ENCODE measurements at places on chromosomes 2 and 18.

DNA sequence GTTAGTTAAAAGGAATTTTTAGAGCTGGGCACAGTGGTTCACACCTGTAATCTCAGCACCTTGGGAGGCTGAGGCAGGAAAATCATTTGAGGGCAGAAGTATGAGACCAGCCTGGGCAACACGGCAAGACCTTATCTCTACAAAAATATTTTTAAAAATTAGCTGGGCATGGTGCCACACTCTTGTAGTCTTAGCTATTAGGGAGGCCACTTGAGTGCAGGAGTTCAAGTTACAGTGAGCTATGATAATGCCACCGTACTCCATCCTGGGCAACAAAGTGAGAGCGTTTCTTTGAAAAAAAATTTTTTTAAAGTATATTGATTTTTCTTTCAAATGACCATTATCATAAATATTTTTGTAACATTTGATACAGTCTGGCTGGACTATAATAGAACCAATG is 93.6 kb upstream of the FAM117B start:
- DNase-seq: no peak

DNA sequence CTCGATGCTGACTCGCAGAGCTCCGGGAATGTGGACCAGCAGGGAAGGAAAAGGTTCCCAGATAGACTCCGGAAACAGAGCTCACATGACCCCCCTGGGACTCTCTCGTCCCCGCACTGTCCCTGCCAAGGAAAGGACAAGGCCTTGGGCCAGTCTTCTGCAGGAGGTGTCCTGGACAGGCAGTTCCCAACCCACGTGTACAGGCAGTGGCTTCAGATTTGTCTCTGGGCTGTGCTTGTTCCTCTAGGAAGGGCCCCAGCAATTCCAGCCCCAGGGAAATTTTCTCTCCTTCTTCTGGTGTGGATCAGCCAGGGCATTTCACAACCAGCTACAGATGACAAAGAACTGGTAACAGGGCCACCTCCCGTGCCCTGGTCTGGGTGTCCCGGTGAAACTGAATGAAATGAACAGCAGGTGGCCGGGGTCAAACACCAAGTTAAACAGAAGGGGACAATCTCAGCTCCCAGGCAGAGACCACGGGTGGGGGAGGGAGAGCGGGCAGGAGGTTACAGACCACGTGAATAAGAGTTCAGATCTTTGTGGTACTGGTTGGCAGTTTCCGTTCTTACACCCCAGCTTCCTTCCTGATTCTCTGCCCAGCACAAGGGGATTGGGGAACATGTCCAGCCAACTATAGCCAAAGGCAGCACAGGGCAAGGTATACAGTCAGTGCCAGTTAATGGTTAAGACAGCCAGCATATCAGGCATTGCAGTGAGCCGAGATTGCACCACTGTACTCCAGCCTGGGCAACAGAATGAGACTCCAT is 52.2 kb upstream of the CAB39 start:
- no peak for DNase-seq

- peak; percentile 29 for DNase-seq
Observed at GRCh38 chr18:48455555-48456478, 46.6 kb upstream of the ZBTB7C start.

- DNase-seq: no peak
Observed at GRCh38 chr2:53317861-53318260, 449.7 kb upstream of the CHAC2 start.

DNA sequence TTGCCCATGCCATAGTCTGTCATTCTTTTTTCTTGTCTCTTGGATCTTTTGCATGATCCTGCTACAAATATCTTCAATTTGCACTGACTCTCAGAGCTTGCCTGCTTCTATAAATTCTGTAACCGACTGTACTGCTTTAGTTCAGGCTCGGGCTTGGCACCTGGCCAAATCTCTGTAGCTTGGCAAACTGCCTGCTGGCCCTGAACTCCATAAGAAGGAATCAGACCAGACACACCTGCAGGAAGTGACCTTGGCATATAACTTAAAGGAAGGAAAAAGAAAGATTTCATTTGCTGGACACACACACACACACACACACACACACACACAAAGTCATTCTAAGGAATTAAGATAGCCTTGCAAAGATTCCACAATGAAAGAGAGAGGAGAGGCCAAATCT is 291.2 kb upstream of the DDX18 start:
- peak; percentile 80 for DNase-seq

DNA sequence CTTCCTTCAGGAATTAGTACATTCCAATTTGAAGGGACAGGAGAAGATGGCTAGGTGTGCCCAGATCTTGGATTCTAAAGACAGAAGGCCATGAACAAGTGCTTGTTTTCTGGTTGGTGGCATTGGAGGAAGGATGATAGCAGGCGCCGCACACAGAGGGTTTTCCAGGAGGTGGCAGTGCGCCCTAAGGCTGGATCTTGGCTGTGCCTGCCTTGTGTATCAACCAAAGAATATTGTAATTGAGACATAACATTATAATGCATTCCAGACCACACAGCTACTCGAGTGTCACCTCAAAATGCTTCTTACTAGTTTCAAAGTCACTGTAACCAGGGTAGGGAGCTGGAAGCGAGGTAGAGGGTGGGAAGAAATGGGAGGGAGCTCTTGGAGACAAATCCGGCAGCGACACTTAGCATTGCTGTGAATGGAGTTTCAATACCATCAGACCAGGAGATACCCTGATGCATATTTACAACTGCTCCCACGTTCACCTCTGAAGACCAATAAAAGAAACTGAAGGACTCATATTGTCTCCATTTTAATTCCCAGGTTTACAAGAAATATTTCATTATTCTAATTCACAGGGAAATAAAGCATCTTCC is 42.5 kb downstream of the CPO start:
- peak; percentile 92 for DNase-seq

DNA sequence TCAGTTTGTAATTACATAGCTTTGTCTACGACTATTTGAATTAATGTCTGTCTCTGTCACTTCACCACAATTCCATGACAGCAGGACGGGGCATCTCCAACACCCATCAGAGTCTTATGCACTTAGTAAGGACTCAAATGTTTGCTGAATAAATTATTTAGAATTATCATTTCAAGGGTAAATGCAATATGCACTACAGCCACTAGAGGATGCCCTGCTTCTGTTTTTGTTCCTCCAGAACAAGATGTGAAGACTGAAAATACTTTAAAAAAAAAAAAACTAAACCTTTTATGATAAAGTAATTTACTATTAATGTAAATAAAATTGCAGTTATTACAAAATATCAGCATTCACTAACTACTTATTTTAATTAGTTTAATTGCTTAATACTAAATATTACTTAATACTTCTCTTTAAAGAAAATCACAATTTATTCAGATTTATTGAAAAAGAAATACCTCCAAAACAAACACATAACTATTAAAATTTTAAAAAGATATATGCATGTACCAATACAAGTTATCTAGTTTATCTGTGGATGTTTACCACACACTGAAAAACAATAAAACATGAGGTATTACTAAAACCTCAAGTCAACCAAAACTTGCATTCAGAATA is 3.2 kb downstream of the PIGN start:
- peak; percentile 85 for DNase-seq

- DNase-seq: no peak
Observed at GRCh38 chr2:75311993-75312392, 112.7 kb upstream of the TACR1 start.

- no peak for DNase-seq
Observed at GRCh38 chr18:67926929-67927864, 410.7 kb upstream of the DSEL start.

- DNase-seq: no peak
Observed at GRCh38 chr18:60331890-60332289, 40.7 kb downstream of the MC4R start.

DNA sequence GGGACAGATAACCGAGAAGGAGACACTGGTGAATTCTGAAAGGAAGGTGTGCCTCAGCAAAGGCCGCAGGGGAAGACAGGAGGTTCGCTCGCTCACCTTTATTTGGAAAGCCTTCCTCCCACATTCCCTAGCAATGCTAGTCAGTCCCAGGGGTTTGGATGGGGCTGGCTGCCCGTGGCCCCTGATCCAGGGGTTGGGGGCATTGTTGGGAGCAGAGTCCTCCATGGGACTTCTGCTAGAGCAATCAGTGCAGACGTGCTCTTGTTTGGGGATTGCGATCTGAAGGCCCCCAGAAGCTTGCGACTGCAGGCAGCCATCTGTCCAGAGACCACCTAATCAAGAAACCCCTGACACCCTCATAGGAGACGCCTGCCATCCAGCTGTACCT is 6.0 kb upstream of the CYP27C1 start:
- DNase-seq: no peak

DNA sequence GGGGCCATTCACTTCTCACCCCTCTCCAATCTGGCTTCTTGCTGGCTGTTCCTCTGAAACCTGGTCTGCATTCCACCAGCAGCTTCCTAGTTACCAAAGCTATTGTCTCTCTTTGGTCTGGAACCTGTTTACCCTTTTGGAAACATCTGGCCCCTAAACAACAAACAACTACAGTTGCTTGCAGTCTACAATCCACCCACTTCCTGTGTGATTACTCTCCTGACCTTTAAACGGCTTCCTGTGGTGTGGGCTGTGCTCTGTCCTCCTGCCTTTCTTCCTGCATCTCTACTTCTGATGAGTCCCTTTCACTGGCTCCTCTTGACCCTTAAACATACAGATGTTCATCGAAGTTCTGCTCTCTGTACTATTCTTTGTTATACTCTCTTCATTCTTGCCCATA is 303.8 kb downstream of the TDRD15 start:
- no peak for DNase-seq

DNA sequence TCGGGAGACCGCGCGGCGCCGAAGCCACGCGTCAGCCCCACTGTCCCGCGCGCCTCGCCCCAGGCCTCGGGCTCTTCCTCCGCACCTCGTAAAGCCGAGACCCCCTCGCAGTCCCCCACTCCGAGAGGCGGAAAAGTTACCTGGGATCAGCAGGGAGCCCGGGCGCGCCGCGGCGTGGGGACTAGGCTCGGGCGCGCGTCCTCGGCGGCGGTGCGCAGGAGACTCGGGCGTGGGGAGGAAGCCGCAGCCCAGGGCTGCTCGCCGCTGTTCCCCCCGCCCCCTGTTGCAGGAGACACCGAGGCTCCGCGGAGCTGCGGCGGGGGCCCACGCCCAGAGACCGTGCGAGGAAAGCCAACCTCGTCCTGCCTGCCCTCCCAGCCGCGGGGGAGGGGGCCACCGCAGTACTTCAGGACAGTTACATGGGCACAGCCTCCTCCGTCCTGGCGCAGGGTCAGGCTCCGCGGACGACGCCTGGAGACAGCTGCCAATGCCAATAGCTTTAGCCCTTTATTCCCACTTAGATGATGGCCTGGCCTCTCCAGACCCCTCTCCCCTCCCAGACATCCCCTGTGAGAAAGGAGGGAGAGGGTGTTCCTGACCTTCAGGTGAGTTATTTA is at the start of gene EPB41L3:
TSS of gene EPB41L3 (minus strand) at position 225 of the 617 bp plus-strand sequence. CDS start 54,814 bp downstream, outside the sequence.
- DNase-seq: peak; percentile 82

- no peak for DNase-seq
Observed at GRCh38 chr2:182018218-182018617, 32.6 kb downstream of the PPP1R1C start.

DNA sequence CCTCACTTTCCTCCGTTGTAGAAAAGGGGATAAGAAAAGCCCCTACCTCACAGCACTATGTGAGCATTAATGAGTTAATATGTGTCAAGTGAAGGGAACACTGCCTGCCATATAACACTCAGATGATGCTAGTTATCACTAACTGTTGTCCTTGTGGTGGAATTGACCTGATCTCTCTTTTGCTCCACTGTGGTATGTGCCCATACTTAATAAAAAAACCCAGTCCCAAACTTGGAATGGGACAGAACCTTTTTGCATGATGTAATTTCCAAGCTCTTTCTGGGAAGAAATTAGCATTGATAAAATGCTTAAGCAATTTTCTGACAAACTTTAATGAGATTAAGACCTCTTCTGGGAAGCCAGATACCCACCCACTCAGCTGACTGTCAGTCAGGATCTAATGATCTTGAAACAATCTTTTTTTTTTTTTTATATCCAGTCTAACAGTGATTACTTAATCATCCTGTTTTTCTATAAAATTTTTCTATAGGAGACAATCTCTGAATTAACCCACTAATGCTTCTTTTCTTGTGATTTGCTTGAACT is 158.7 kb downstream of the ZBTB7C start:
- no peak for DNase-seq

DNA sequence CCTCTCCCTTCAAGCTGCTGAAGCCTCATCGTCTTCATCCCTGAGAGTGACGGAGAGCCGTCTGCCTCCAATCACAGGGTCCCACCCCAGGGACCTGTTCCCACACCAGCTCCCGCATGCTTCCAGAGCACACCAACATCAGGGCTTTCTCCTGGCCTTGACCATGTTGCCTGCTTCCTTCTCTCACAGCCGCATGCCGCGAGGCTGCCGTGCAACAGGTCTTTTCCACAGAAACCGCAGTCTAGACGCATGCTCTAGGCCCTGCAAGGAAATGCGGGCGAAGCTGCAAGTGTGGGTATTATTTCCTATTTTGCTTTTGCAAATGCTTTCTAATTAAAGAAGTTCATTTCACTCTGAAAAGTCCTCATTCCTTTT is 277.8 kb downstream of the EIPR1 start:
- no peak for DNase-seq

DNA sequence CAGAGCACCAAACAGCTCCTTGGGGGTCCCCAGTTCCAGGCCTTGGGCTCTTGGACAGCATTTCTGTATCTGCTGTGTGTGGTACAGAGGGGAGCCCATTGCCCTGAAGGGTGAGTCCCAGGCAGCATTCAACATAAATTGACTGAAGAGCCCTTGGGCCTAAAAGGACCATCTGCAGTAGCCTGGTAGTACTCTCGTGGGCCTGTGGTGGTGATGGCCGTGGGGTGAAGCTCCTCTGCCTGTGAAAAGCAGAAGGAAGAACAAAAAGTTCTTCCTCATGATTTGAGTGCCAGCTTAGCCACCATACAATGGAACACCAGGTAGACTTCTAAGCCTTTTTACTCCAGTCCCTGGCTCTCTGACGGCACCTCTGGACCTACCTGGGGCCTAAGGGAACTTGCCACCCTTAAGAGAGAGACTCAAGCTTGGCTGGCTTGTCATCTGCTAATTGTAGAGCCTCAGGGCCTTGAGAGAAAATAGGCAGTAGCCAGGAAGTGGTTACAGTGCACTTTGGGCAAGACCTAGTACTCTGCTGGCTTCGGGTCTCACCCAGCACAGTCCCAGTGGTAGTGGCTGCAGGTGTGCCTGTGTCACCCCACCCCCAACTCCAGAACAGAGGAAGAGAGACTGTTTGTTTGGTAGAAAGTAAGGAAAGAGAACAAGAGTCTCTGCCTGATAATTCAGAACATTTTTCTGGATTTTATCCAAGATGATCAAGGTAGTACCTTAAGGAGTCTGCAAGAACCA is 84.6 kb upstream of the CERS6 start:
- no peak for DNase-seq

GRCh38 chr2:153072077-153072476 is 353.7 kb downstream of the ARL6IP6 start:
- DNase-seq: no peak

DNA sequence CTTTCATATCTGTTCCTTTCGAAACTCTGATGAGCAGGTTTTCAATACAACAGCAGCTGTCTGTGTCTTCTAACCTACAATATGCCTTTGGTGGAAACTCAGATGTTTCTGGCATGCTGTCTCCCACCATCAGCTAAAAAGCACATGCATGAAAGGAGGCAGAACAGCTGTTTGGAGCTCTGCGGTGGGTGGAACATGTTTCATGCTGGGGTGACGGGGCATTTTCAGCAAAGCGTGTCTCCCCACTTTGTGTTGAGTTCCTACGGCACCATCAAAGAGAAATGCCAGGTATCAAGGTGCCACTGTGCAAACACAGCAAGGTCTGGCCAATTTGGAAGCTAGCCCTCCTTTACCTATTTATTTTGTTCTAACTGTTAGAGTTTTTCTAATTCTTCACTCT is 290.1 kb downstream of the CLIP4 start:
- DNase-seq: peak; percentile 83

Measured in eye (tissue), 1 donor.